ENCODE measurements at places on chromosomes 12 and 14.

GRCh38 chr14:34275078-34275477 is 187.0 kb downstream of the SPTSSA start:
- DNase-seq: peak; percentile 23

- DNase-seq: peak; percentile 20
Observed at GRCh38 chr12:92295523-92295922, 149.9 kb upstream of the BTG1 start.

GRCh38 chr12:73362666-73363065 is 1090.5 kb downstream of the TRHDE start:
- no peak for DNase-seq

DNA sequence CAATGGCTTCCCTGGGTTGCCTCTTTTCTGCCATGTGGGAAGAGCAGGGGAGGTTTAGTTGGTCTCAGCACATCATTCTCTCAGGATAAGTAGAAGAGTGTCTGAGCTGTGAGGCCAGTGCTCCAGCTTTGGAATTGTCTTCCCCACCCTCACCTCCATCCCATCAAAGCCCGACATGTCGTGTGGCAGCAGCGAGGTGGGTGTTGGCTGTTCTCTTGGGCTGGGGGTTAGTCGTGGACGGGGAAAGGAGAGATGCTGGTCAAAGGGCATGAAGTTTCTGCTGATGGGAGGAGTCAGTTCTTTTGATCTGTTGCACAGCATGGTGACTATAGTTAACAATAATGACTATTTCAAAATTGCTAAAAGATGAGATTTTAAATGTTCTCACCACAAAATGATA is 404.2 kb downstream of the TMEM121 start:
- no peak for DNase-seq

DNA sequence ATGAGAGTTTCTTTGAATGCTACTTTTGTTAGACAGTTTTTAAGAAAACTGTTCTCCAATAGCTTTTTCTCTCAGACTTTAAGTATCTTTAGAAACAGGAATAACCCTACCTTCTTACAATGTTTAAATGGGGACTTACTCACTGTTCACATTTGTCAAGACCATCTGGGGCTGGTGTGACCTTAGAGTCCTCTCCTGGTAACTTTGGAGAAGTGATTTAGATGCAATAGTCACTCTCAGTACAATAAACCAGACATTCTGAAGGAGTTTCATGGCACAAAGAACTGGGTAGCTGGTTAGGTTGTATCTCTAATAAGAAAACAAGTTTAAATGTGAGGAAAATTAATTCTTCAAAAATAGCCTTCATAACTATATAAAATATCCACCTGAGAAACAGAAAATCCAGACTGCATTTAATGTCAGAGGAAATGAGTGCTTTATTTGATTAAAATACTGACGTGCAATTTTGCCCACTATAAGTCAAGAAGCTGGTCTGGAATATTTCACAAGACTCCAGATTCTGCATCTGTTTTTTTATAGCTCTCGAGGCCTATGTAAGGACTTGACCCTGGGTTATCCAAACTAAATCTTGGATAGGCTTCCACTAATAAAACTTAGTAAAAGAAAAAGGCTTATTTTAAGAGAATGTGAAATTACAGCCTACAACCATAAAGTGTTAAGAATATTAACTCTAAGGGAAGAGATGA is 108.7 kb downstream of the PTGER2 start:
- peak; percentile 34 for DNase-seq

- DNase-seq: no peak
Observed at GRCh38 chr12:22562036-22563028, 18.0 kb upstream of the C2CD5 start.

GRCh38 chr14:22391908-22392565 is 197.0 kb downstream of the DAD1 start:
- DNase-seq: peak; percentile 60

DNA sequence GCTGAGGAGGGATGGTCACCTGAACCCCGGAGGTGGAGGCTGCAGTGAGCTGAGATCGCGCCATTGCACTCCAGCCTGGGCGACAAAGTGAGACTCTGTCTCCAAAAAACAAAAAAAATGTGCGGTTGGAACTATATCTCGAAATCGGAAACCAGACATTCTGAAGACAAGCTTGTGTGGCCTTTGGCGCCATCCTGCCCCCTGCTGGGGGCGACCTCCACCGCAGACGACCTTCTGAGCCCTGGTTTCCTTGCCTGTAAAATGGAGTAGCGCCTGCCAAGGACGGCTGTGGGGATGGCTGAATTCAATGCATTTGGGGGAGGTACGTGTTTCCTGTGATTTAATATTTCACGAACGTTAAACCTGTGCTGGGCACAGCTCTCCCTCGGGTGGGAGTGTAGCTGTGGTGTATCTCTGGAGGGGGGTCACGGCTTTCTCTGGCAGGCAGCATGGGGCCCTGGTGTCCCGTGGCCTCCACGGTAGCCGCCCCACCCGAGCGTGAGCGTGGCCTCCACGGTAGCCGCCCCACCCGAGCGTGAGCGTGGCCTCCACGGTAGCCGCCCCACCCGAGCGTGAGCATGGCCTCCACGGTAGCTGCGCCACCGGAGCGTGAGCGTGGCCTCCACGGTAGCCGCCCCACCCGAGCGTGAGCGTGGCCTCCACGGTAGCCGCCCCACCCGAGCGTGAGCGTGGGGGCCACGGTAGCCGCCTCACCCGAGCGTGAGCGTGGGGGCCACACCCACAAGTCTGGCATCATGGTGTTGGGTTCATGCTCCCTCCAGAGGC is 55.3 kb downstream of the LRCOL1 start:
- DNase-seq: peak; percentile 20

GRCh38 chr14:70789361-70789760 is 20.0 kb downstream of the MAP3K9 start:
- DNase-seq: peak; percentile 53

- no peak for DNase-seq
Observed at GRCh38 chr12:69575346-69575745, 9.9 kb upstream of the CCT2 start.

GRCh38 chr14:23704890-23705289 is 68.7 kb downstream of the DHRS2 start:
- peak; percentile 20 for DNase-seq

- DNase-seq: no peak
Observed at GRCh38 chr12:124823272-124823970, 40.2 kb downstream of the SCARB1 start.

GRCh38 chr12:97680751-97681150 is 218.1 kb downstream of the RMST start:
- no peak for DNase-seq

GRCh38 chr14:58575956-58576355 is 61.8 kb upstream of the DACT1 start:
- DNase-seq: no peak

DNA sequence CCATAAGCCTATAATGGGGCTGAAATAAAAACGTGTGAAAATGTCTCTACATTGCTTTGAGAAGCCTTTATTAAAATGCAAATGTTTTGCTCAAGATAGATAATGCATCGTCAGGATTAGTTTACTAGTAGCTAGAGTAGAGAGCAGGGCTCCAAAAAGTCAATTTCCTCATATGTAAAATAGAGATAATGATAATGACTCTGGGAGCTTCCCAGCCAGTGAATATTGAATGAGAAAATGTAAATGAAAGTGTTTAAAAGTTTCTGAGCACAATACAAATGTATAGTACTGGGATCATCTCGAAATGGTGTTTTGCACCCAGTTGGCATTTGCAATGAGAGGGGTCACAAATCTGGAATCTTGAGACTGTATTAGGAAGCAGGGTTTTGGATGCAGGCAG is 135.3 kb downstream of the OTOGL start:
- DNase-seq: no peak

DNA sequence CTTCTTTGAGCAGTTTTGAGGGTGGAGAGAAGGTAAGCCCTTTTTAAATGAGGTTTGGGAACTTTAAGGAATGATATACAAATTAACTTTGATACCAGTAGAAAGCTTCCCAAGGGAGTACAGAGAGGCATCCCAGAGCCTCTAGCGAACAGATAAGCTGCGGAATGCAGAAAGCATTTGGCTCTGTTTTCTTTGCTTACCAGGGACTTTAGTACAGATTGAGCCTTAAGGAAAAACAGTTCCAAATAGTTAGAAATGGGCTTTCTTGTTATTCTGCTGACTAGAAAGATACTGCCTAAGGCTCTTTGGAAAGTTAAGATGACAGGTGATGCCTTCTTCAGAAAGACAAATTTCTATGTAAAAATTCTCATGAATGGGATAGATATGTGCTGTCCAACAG is 261.7 kb upstream of the FOXN3 start:
- no peak for DNase-seq

DNA sequence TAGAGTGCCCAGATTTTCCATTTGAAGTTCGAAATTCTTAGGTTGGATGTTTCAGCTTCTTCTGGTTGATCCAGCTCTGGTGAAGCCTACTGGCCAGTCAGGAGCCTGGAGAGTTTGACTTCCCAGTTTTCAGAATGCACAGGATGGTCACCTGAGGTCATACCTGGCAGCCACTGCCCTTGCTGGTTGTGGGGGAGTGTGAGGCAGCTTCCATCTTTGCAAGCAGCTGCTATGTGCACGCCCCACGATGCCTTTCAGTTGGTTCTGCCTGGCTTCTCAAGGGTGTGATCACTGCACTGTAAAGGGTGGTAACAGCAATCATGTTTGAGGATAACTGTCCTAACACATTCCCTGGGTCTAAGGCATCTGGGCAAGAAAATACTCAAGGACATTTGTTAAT is 15.4 kb downstream of the CCDC92 start:
- no peak for DNase-seq

- DNase-seq: no peak
Observed at GRCh38 chr14:23589606-23590005, 11.0 kb upstream of the JPH4 start.

DNA sequence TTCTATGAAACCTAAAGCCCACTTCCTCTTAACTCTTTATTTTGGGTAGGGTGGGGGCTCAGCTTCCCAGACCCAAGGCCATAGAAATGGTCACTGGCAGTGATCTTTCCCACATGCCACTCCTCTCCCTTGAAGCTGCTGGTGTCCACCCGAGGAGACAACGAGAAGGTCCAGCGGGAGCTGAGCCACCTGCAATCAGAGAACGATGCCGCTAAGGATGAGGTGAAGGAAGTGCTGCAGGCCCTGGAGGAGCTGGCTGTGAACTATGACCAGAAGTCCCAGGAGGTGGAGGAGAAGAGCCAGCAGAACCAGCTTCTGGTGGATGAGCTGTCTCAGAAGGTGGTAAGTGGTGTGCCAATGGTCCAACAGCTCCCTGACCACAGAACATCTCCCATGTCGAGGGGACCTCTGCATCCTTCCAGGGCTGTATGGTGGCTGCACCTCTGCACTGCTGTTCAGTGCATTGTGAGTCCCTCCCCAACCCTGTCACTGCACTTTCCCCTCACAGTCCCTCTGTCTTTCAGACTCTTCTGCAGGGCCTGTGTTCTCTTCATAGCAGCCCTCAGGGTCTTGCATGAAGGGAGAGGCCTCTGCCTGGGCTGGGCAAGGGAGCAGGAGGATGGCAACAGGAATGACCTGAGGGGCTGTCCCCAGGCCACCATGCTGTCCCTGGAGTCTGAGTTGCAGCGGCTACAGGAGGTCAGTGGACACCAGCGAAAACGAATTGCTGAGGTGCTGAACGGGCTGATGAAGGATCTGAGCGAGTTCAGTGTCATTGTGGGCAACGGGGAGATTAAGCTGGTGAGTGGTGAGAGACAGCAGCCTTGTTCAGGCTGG is 18.8 kb upstream of the PIP4K2C start:
- DNase-seq: no peak

- no peak for DNase-seq
Observed at GRCh38 chr12:52022841-52023181, 16.1 kb downstream of the TAMALIN start.

GRCh38 chr14:103267226-103267910 is 66.7 kb upstream of the EIF5 start:
- DNase-seq: no peak

GRCh38 chr14:25526290-25526689 is 476.3 kb upstream of the STXBP6 start:
- no peak for DNase-seq

DNA sequence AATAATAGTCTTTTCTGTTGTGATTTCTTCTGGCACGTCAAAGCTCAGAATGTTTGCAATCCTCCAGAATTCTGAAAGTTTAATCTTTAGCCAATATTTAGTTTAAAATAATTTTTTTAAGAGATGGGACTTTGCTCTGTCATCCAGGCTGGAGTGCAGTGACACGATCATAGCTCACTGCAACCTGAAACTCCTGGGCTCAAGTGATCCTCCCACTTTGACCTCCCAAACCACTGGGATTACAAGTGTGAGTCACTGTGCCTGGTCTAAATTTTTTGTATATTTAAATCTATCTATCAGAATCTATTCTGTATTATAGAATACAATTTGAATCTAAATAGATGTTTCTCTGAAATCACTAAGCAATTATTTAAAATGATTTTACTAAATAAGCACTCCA is 572.7 kb downstream of the VRK1 start:
- no peak for DNase-seq

DNA sequence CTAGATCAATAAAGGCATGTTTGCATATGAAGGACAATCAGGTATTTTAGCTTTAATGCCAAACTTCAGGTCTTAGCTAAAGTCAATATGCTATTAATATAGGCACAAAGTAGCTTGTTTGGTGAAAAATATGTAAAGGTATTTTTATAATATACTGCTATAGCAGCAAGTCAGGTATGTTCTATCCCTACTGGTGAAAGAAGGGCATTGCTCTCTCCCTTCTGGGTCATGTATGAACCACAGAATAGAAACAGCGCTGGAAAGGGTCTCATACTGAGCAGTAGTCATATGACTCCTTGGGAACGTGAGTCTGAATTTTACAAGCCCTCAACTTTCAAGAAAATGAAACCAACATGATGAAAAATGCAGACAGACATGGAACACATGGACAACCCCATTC is 314.6 kb downstream of the GRIN2B start:
- DNase-seq: no peak

DNA sequence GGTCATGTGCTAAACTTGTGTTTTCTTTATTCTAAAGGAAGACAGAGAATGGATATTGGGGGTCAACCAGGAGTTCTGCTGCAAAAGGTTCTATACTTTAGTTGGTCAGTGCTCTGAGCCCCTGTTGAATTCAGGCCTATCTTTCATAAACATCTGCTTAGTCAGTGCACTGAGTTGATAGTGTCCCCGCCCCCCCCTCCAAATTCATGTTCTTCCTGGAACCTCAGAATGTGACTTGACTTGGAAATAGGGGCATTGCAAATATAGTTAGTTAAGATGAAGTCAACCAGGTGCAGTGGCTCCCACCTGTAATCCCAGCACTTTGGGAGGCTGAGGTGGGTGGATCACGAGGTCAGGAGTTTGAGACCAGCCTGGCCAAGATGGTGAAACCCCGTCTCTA is 23.3 kb downstream of the CHST11 start:
- no peak for DNase-seq

DNA sequence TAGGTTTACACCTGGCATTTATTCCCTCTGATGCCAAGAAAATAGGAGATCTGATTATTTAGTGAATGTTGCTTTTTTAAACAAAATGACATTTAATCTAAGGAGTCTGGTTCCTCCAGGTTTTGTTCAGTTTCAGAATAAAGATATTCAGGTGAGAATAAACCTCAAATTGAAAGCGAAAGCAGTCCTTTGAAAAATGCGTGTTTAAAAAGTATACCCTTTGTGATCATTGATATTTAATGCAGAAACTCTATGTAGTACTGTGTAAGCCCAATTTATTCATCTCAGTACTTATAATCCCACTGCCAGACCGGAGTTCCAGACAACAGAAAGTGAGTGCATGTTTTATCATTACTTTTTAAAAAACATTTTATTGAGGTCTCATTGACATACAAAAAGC is 210.2 kb downstream of the KCNC2 start:
- DNase-seq: no peak
